ENCODE measurements at places on chromosomes 1 and 21. TPM values are rescaled to one million over a fixed set of nuclear protein-coding genes. Genes with fewer than 3 reads are reported as not detected.

CADM3 gene
- total RNA-seq = not detected

MYBPHL gene
- total RNA-seq = not detected

GRCh38 chr1:4218619-4219018, 318.5 kb upstream of the C1orf174 start:
- no peak for DNase-seq

DNA sequence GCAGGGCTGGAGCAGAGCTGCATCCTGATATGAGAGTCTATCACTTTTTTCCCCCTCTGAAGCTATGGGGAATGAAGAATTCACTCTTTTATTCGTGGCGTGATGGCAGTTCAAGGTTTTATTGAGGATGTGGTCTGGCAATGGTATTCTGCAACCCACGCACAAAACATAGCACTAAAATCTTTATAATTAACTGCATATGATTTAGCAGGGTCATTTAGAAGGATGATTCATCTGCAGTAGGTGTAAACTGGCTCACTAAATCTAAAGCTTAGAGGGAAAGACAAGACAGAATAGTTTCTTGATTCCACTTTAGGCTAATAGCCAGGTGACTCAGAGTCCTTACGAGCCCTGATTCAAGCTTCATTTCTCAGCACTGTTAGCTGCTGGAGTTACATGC, 25.0 kb upstream of the CHRM3 start:
- DNase-seq = no peak

GRCh38 chr1:232521660-232522059, 108.3 kb downstream of the SIPA1L2 start:
- no peak for DNase-seq

Data from dermis microvascular lymphatic vessel endothelial cell (primary cell).